ENCODE measurements at places on chromosomes 5 and 9. TPM values are rescaled to one million over a fixed set of nuclear protein-coding genes. Genes with fewer than 3 reads are reported as not detected.

Gene KIF20A
- total RNA-seq: not detected

DNA sequence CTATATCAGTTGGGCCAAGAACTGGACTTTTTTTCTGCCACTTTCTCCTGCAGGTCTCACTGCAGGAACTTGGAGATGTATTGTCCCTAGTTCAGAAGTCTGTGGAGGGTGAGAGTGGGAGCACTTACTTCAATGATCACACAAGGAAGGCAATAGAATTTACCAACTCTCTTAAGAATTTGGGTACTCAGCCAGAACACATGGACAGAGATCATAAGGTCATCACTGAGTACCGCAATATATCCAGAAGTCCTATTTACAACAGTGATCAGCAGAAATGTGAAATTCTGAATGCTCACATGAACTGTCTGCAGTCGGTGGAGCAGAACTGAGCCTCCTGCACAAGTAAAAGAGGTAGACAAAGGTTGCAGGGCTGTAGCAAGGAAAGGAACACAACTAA lies 101.0 kb downstream of the FAM114A2 start:
- no peaks in the 10 kb centered on the region for H3K4me1 ChIP-seq
- no peak for DNase-seq
- no peaks in the 10 kb centered on the region for H3K36me3 ChIP-seq
- no peak overlapping the region for H3K27ac ChIP-seq

GRCh38 chr5:154284433-154284832 lies 93.9 kb downstream of the GALNT10 start:
- DNase-seq: peak; percentile 57
- H3K27ac ChIP-seq: no peak overlapping the region
- no peaks in the 10 kb centered on the region for H3K27me3 ChIP-seq
- peaks cover 45% of the 10 kb centered on the region for H3K4me1 ChIP-seq
- no peak overlapping the region for H3K4me3 ChIP-seq

- DNase-seq: no peak
- H3K27ac ChIP-seq: peak overlapping the region; percentile 99
- H3K4me1 ChIP-seq: peaks cover 33% of the 10 kb centered on the region
- H3K27me3 ChIP-seq: no peaks in the 10 kb centered on the region
These were observed 644 bp downstream of the BRD3 start for GRCh38 chr9:134066913-134067851.

DNA sequence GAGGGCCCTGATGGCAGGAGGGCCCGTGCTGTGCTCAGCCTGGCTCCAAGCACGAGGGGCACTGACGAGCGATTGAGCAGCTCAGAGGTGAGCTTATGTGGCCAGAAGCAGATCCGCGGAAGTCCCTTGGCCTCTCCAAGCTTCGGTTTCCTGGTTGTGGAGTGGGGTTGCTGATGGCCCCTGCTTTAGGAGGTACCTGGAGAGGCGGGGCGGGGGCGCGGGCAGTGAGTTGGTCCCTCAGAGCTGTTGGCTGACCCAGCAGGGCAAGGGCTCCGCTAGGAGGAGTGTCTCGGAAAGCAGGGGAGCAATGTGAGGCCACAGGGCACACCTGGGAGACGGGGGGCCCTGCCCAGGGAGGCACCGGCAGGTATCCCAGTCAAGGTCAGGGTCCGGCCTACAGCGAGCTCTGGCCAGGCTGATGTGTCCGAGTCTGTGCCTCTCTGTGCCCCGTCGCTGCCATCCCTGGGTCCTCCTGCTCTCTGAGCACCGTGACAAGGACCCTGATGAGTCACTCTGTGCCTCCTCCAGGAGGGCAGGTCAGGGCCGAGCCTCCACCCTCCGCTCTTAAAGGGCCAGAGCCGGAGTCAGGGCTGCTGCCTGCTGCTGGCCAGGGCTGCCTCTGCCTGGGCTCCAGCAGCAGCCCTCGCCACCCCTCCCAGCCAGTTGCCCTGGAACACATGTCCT lies 14.8 kb downstream of the NCS1 start:
- no peak for DNase-seq
- H3K4me1 ChIP-seq: peaks cover 100% of the 10 kb centered on the region
- H3K27ac ChIP-seq: peak overlapping the region; percentile 96
- peak overlapping the region; percentile 47 for H3K4me3 ChIP-seq
- H3K27me3 ChIP-seq: no peaks in the 10 kb centered on the region

GRCh38 chr5:145160679-145161078 lies 674.5 kb downstream of the PRELID2 start:
- H3K36me3 ChIP-seq: no peaks in the 10 kb centered on the region
- no peaks in the 10 kb centered on the region for H3K27me3 ChIP-seq
- DNase-seq: no peak
- H3K4me3 ChIP-seq: no peak overlapping the region

Measured in esophagus muscularis mucosa (tissue), 4 donors.